ENCODE measurements at places on chromosomes 7 and 10.

- DNase-seq = no peak
Measured at GRCh38 chr10:112461029-112461887, 14.2 kb downstream of the VTI1A start.

DNA sequence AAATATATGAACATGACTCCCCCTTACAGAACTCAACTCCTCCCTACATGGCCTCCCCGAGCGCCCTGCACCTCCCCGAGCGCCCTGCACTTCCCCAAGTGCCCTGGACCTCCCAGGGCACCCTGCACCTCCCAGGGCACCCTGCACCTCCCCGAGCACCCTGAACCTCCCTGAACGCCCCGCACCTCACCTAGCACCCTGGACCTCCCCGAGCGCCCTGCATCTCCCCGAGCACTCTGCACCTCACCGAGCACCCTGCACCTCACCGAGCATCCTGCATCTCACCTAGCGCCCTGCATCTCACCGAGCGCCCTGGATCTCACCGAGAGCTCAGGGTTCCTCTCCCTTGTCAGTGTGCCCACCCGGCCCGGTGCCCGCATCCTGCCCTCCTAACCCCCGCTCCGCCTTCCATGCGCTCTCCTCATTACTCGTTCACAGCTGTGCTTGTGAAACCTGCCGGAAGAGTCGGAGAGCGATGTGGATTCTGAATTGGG lies 134.3 kb downstream of the ACTR3B start:
- DNase-seq = no peak

DNA sequence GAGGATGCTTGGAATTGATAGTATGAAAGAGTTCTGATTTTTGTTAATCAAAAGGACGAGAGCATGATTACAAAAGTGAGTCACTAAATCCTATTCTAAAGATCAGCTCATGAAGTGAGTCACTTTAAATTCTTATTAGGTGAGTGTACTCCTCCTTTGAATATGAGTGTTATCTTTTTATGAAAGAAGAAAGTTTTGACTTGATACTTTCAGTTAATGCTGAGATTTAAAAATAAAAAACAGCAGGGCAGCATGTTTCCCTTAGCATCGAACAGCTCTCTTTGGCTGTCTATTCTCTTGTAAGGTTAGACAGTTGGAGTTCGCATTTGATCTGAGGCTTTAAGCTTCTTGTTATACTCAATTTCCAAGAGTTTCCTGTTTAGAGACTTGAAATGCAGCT lies 222.0 kb downstream of the TWIST1 start:
- DNase-seq = peak; percentile 31

DNA sequence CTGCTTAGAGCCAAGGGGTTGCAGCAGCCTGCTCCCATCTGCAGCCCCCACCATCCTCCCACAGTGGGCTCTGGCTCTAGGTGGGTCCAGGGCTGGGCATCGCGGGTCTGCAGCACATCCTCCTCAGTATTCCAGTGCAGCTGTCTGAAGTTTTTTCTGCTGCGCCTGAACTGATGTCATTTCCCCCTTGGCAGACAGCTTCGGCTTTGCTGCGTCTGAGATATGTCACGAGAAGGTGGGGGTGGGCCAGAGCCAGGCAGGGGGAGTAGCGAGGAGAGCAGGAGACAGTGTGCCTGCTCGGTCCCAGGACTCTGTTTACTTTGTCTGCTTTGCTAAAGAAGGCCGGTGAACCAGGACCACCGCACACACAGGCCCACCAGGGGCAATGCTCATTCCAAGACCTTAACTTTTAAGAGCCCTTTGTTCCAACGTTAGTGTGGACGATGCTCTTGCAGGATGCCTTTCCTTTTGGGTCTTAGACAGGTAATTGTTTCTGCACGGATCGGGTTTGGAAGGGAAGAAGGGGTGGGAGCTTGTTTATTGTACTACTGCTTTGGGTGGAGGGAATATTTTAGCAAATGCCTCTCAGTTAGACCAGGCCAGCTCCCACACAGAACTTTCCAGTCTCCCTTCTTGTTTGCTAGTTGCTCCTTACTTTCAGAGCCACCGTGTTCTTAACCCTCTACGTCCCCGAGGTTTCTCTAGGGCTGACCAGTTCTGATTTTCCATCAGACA lies 32.4 kb downstream of the WBP1L start:
- DNase-seq = no peak

- DNase-seq = no peak
Measured at GRCh38 chr10:36185097-36185496, 543.0 kb upstream of the FZD8 start.

DNA sequence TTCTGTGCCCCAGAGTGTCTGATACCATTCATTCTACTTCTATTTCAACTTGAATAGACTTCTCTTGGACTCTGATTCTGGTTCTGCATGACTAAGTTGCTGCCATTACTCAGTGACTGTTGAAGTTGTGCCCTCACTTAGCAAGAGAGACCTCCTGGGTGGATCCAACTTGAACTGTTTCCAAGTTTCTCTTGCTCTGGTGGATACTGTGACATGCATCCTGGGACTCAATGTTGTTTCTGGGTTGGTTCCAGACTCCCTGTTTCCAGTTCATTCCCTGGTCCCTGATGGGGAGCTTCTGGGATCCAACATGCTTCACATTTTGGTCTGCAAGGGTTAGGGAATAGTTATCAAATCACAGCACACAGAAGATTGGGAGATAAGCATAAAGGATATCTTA lies 26.2 kb upstream of the PRPF18 start:
- DNase-seq = no peak

GRCh38 chr7:140391634-140392033 lies 6.7 kb downstream of the SLC37A3 start:
- no peak for DNase-seq

- no peak for DNase-seq
Measured at GRCh38 chr10:110735620-110736027, 91.5 kb downstream of the RBM20 start.

GRCh38 chr10:79045566-79046175 lies 23.1 kb upstream of the ZMIZ1 start:
- DNase-seq = no peak

GRCh38 chr7:51085034-51085692 lies 231.4 kb downstream of the COBL start:
- no peak for DNase-seq

GRCh38 chr7:91029688-91030087 lies 234.5 kb upstream of the FZD1 start:
- DNase-seq = no peak

DNA sequence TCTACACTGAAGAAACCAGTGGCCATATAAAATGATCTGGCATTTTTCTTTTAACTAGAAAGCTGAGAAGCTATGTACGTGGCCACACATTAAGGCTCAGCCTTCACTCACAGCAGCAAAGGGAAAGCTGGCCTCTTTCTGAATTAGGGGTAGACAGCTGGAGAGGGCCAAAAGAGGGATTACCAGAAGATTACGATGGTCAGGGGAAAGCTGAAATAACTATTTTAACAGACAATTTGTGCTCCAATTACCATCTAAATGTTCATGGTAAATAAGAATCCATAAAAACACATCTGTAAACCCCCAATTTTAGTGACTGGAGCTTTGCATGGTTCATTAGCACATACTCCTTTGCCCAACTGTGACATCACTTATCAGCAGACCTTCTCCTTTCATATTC lies 314.3 kb downstream of the HPSE2 start:
- no peak for DNase-seq

Measured in BJ (cell line).